NCI-H1930 (cell line): ENCODE measurements at places on chromosomes 11 and 22.

- DNase-seq, result no peak
Observed at GRCh38 chr11:116062129-116062489, 557.9 kb upstream of the CADM1 start.

- DNase-seq, result no peak
Observed at GRCh38 chr11:88384669-88385005, 47.1 kb upstream of the CTSC start.

DNA sequence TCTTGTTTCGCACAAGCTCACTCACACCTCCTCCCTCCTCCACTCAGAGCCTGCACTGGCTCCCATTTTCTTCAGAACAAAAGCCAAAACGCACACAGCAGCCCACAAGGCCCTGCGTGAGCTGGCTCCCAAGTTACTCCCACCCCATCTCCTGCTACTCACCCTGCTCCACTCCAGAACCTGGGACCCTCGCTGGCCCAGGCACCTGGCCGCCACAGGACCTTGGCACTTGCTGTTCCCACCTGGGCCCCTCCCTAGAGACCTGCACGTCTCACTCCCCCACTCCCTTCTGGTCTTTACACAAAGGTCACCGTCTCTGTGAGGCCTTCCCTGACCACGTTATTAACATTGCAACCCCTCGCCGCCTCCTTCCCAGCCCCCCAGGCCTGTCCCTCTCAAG, 945 bp upstream of the MFNG start:
- DNase-seq, result no peak

DNA sequence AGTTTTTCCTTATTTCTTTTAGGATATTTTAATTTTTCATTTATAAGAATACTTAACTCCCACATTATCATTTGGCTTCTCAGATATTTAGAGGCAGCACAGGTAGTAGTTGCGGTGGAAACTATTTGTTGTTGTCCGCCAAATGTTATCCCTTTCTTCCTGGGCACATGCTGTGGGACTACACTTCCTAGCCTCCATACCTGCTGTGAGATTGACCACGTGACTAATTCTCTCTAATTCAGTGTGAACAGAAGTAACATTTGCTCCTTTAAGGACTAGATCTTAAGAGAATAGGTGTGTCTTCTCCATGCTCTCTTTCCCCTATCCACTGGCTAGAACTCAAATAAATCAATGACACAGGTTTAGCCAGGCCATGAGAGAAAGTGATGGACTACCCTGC, 136.5 kb downstream of the ATG16L2 start:
- DNase-seq, result no peak

DNA sequence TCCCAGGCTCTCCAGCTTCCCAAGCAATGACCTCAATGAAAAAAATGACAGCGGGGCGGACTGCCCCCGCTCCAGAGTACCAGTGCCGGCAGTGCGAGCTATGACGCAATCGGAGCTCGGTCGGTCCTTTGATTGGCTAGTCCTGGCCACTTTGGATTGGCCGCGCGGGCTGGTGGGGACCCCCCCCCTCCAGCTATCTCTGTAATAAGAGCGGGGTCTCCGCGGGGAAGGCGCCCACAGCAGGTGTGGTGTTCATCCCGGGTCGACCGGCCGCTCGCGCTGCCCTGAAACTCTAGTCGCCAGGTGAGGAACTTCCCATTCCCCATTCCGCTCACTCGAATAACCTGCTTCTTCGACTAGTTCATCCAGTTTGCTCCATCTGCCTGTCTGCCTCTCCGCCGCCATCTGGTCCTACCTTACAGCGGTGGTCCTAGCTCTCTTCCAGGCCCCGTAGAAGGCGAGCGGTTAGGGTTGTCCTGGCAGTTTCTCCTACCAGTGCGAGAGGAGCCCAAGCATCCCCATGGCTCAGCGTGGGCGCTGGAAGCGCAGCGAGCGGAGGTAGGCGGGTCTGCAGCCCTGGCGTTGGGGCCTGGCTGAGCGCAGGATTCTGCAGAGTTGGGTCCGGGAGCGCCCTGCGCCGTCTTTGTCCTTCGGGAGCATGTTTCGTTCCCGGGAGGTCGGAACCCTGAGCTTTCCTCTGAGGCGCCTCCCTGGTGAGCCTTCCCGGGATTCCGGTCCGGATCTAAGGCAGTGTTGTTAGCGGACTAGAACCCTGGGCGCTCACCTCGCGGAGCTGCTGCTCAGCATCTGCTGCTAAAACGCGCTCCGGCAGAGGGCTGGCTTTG, at the start of gene CALCB:
Gene CALCB, plus strand, starts transcription at position 233 of the 845 bp plus-strand sequence. CDS start 1,126 bp downstream, outside the sequence.
- peak; percentile 69 for DNase-seq

GRCh38 chr11:118380571-118380970, 20.8 kb upstream of the ATP5MG start:
- no peak for DNase-seq

GRCh38 chr11:71999362-71999761, 653 bp downstream of the IL18BP start:
- no peak for DNase-seq

- no peak for DNase-seq
Observed at GRCh38 chr11:12618743-12619540, 55.3 kb upstream of the TEAD1 start.

- no peak for DNase-seq
Observed at GRCh38 chr22:39092111-39092862, 4.8 kb upstream of the APOBEC3H start.

GRCh38 chr11:127738771-127739286, 738.3 kb upstream of the KIRREL3 start:
- no peak for DNase-seq

GRCh38 chr11:125873881-125874555, 13.4 kb upstream of the HYLS1 start:
- no peak for DNase-seq

DNA sequence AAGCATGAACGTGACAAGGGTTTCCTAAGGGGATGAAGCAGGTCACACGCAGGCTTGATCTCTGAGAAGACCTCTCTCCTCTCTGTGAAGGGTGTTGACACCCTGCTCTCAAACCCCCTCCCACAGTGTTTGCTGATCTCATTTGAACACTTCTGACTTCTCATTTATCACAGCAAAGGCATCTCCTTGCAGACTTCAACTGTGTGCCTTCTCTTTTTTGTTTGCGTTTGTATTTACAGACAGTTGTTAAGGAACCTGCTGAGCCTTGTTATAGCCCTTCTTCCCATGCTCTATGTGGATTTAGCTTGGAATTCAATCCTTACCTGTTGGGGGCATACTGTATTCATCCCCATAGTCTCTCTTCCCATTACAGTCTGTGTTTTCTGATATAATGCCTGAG, 206.5 kb downstream of the NELL1 start:
- no peak for DNase-seq

DNA sequence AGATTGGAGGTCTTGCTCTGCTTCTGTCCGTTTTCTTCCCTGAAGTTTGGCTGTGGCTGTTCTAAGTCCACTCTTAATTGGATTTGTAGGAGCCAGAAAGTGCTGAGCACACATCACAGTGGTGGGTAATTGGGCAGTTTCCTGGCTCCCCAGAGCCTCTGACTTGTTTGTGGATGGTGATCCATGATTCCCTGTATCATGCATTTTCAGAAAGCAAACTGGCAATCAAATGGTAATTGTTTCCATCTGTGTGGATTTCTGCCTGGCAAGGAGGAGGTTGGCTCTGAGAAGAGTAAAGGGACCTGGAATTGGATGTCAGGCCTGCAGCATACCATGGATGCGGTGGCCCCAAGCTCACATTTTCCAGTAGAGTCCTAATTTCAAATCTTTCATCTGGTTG, 49.5 kb downstream of the PPFIBP2 start:
- DNase-seq, result peak; percentile 63

DNA sequence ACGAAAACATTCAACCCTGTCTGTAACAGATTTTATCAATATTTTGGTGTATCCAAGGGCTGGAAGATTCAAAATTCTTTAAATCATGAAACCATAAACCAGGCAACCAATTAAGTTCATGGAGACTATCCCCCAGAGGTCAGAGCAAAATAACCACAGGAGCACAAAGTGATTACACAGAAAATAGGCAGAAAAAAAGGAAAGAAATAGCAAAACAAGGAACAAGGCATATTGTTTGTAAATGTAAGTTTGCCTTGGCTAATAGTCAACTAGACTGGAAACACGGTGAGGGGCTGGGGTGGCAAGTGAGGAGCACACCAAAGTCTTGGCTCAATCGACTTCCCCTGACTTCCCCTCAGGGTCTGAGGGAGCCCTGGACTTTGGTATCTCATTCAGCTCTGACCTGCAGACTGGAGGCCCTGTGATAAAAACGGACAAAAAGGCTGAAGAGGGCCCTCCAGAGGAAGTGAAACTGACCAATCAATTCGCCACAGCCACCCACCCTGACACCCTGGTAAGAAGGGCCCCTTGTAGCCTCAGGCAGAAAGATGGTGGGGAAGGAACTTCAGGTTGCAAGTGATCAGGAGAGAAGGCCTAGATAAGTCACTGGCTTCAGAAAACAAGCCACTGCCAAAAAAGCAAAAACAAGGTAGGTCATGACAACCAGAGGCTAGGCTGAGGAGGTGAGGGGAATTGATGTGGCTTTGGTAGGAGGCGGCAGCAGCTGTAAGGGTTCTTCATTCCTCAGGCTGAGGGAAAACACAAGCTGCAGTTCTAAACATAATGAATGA, 1.8 kb downstream of the SIK3 start:
- DNase-seq, result no peak

- no peak for DNase-seq
Observed at GRCh38 chr11:61152816-61153592, 8.2 kb downstream of the VPS37C start.

- no peak for DNase-seq
Observed at GRCh38 chr11:131691181-131692041, 321.0 kb downstream of the NTM start.

- no peak for DNase-seq
Observed at GRCh38 chr11:117229931-117230285, 2.0 kb downstream of the PCSK7 start.

- DNase-seq, result no peak
Observed at GRCh38 chr11:31764766-31765165, 46.4 kb downstream of the PAX6 start.

- no peak for DNase-seq
Observed at GRCh38 chr11:613369-613968, 2.3 kb downstream of the IRF7 start.

DNA sequence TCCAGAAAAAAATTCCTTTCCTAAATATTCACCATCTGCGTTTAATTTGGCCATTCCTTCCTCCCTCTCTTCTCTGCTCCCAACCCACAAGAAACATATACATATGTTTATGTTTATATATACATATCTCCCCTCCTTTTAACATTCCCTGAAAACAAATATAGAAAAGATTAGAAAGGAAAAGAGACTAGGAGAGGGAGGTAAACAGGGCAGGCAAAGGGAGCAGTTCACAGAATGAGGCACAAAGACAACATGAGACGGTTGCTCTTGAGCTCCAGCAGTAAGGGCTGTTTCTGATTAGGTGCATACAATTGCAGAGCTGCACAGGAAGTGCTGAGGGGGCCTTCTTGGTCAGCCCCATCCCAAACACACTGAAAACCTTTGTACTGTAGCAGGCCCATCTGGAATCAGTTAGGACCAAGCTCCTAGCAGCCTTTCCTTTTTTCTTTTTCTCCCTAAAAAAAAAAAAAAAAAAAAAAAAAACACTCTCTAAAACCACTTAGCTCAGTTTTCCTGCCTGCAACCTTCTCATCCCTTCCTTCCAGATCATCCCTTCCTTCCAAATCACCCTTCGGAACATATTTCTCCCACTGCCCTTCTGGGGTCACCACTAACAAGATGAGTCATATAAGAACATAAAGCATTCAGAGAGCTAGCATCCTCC, 57.0 kb downstream of the RBFOX2 start:
- no peak for DNase-seq

- no peak for DNase-seq
Observed at GRCh38 chr11:38013157-38013556, 1415.1 kb upstream of the RAG2 start.

GRCh38 chr11:1237128-1237580, 14.3 kb downstream of the MUC5B start:
- no peak for DNase-seq

DNA sequence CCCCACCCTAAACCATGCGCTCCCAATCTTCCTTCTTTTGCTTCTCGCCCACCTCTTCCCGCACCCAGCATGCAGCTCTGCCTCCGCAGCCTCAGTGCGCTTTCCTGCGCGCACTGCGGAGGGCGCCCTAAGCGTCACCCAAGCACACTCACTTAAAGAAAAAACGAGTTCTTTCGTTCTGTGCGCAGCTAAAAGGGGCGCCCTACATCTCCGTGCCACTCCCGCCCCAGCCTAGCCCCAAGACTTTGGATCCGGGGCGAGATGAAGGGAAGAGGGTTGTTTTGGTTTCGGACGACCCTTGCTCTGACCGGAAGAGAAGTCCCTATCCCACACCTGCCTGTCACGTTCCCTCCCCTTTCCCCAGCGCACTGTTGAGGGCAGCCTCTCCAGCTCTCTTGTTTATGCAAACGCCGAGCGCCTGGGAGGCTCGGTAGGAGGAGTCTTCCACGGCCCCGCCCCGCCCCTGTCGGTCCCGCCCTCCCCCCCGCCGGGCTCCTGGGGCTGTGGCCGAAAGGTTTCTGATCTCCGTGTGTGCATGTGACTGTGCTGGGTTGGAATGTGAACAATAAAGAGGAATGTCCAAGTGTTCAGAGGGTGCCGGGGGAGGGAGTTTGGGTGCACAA, 5.3 kb downstream of the VSIG2 start:
- peak; percentile 40 for DNase-seq

- no peak for DNase-seq
Observed at GRCh38 chr22:38346506-38346905, 29.3 kb upstream of the CSNK1E start.

DNA sequence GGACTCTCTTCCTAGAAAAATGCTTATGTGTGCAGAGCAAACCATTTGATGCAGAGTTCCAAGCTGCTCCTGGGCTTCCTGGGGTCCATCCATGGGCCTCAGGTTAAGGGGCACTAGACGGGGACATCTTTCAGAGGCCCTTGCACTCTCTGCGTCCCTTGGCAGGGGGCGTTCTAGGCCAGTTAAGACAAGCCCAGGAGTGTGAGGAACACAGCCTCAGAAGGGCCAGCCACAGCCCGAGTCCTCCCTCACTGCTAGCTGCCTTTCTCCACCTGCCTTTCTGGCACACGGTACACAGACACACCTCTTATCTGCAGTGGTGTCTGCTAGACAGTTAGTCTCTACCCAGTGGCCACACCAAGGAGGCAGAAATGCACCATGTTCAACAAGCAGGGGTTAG, 18.0 kb upstream of the BID start:
- no peak for DNase-seq

DNA sequence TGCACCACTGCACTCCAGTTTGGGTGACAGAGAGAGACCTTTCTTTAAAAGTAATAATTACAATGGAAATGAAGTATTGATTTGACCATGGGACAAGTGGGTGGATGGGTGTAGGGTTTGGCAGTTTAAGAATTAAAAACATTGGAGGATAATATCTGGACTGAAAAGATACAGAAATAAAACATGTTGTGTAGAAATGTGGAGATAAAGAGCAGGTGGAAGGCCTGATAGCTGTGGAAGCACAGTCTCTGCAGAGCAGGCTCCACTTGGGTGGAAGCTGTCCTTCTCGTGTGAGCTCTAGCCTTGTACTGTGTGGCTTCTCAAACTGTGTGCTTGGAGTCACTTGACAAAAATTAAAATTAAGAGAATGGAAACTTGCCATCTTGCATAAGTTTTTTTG, 25.6 kb downstream of the APLP2 start:
- no peak for DNase-seq

- DNase-seq, result no peak
Observed at GRCh38 chr11:47478651-47479329, 29.9 kb upstream of the RAPSN start.
